Progenitor cell of endocrine pancreas (in vitro differentiated cells): ENCODE measurements at places on chromosomes 2 and 18. TPM values are rescaled to one million over a fixed set of nuclear protein-coding genes. Genes with fewer than 3 reads are reported as not detected.

Gene TEKT4
- 0.29 and 0.34 TPM in 2 replicates for total RNA-seq

Gene MC4R
- not detected in 2 replicates for total RNA-seq

Gene SERPINB12
- total RNA-seq: not detected in 2 replicates

Gene TOGARAM2
- 0.86 and 0.98 TPM in 2 replicates for total RNA-seq

Gene CCDC150
- total RNA-seq: 39.5 and 40.1 TPM in 2 replicates

Gene ALPG
- total RNA-seq: not detected in 2 replicates

Gene CFAP65
- 0.65 and 0.67 TPM in 2 replicates for total RNA-seq

Gene GLI2
- total RNA-seq: 2.3 and 3.6 TPM in 2 replicates

Gene FZD7
- total RNA-seq: 74.2 and 74.4 TPM in 2 replicates

GRCh38 chr2:186889101-186889879, 40.3 kb upstream of the ZSWIM2 start:
- no peak for DNase-seq

- DNase-seq: no peak
Observed at GRCh38 chr2:136104977-136105376, 13.0 kb downstream of the CXCR4 start.

DNA sequence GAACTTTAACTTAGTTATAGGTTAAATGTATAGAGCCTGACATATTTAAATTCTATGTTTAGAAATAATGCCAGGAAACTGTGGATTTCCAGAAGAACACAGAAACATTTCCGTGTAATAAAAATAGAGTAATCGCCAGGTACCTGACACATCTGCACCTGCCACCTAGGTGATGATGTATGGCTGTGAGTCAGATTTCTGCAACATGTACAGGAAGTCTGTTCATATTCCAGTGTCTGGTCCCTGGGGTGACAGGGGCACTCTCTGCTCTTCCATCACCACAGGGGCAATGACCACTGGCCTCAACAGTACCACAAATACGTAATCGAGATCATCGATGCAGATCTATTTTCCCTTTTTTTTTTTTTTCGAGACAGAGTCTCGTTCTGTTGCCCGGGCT, 101.1 kb upstream of the LPIN2 start:
- no peak for DNase-seq

- DNase-seq: no peak
Observed at GRCh38 chr2:225319872-225320271, 79.6 kb upstream of the NYAP2 start.

DNA sequence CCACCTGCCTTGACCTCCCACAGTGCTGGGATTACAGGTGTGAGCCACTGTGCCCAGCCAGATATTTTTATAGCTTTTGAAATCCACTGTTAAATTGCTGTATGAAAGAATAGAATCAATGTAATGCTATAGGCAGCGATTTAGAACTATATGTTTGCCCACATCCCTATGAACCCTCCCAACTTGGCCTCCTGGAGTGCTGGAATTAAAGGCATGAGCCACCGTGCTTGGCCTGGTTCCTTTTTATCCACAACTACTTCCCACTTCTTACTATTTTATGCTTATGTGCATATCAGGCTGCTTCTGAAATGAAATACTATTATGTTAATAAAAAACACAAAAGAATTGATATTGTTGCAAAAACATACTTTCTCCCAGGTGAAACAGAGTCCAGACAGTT, 11.6 kb upstream of the PTPN2 start:
- no peak for DNase-seq

DNA sequence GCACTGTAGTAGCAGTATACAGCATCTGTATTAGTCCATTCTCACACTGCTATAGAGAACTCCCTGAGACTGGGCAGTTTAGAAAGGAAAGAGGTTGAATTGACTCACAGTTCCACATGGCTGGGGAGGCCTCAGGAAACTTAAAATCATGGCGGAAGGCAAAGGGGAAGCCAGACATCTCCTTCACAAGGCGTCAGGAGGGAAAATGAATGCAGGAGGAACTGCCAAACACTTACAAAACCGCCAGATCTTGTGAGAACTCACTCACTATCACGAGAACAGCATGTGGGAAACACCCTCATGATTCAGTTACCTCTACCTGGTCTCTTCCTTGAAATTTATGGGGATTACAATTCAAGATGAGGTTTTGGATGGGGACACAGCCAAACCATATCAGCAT, 25.4 kb downstream of the MAP4K4 start:
- no peak for DNase-seq

DNA sequence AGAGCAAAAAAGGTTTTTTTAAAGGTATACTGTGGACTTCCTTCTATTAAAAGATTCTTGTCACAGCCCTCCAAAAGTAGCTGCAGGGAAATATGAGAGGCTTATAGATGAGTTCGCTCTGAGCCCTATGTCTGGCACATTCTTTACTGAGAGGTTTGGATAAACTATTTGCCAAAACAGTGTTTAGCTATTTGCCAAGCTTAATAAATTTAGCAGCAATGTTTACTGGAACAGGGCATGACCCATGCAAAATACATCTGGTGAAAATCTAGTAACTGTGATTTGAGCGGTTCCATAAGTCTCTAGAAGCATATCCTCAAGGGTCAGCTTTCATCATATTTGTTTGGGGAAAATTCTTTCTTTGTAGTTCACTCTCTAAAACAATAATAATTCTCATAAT, 1696.7 kb upstream of the PIK3C3 start:
- DNase-seq: no peak

DNA sequence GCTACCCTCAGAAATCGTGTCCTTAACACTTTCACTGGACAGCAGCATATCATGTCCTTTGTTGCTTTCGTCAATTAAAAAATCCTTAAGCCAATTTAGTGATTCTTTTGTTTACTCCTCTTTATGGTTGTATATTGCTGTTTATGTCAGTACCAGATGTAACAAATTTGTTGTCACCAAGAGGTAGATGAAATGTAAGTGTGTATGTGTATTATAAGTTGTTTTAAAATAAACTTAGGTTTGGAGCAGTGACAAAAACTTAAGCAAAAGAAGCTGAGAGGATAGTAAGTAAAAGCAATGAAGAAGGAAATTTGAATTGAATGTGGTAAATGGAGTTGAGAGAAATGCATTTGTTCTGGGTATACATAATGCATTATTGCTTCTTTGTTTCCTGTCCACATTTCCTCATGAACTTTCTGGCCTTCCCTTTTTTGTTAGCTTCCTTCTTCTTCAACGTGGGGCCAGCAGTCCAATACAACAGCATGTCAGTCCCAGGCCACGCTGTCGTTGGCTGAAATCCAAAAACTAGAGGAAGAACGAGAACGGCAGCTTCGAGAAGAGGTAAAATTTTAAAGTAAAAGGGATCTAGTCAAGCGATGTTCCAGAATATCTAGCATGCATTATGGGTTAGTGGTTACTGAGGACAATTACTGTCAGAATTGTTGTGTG, 30.5 kb upstream of the SNORC start:
- no peak for DNase-seq

GRCh38 chr18:24472591-24472990, 12.2 kb downstream of the HRH4 start:
- DNase-seq: no peak

- DNase-seq: no peak
Observed at GRCh38 chr2:13003500-13003899, 286.8 kb downstream of the TRIB2 start.

DNA sequence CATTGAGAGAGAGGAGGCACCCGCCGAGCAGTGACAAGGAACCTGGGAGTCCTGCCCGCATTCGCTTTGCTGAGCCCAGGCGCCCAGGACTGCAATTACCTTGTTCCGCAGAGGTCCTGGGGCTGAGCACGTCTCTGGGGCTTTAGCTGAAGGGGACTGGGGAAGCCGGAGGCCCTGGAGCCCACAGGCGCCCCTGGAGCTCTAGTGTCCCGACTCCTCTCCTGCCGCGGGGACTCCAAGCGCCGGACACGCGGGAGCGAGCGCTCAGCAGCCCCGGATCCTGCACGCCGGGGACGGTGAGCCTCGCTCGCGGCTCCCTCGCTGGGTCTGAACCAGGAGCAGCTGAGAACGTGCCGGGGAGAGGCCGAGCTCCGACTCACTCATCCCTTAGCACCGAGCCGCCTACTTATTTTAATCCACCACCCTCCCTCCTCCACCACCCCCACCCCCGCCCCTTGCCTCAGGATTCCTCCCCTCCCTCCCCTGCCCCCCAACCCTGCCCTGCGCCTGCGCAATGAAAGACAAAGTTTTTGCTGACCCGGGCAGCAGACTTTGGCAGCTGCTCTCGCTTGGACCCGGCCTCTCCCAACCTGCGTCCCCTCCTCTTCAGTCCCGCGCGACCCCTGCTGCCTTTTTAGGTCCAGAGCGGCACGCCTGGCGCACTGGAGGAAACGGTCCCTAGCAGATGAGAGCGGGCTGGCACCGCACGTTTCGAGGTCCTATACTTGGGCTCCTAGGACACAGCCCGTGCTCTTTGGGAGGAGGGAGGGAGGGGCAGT, at the start of gene OSR1:
TSS of gene OSR1 (minus strand) at position 382 of the 779 bp plus-strand sequence. CDS start 4,818 bp downstream, outside the sequence.
- DNase-seq: peak; percentile 52

DNA sequence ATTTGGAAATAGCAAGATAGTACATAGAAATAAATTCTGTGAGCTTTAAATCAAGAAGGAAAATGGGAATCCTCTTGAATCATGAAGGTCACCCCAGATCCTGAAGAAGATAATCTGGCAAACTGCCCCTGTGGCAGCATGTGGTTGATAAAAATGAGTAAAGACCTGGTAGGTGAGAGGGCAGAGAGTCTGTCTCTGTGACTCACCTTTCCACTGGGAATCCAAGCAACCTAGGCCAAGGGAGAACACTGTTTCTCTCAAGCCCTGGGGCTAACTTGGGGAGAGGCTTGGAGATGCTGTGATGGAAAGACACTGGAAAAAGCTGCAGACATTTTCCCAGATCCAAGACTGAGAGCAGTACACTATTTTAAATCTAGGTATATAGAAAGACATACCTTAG, 185.8 kb upstream of the CNTNAP5 start:
- no peak for DNase-seq

- peak; percentile 87 for DNase-seq
Observed at GRCh38 chr2:218959141-218959731, at the start of gene CDK5R2. TSS of gene CDK5R2 (plus strand) at chr2:218959666. CDS start at chr2:218959821, 155 bp downstream.

DNA sequence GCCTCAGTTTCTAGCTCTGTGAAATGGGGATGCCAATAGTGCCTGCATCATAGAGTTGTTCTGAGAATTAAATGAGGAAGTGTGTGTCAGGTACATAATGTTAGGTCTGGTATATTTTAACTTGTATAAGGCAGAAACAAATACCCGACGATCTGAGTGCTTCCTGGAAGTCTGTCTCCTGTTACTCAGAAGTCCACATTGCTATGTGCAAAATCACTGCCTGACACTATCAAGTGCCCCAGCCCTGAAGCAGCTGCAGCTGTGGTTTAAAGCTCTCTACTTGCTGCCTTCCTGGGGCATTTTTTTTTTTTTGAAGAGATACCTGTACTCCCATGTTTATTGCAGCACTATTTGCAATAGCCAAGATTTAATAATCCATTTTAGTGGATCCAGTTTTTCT, 125.3 kb downstream of the SLC4A3 start:
- no peak for DNase-seq

GRCh38 chr2:119483896-119484718, 40.2 kb downstream of the SCTR start:
- no peak for DNase-seq

DNA sequence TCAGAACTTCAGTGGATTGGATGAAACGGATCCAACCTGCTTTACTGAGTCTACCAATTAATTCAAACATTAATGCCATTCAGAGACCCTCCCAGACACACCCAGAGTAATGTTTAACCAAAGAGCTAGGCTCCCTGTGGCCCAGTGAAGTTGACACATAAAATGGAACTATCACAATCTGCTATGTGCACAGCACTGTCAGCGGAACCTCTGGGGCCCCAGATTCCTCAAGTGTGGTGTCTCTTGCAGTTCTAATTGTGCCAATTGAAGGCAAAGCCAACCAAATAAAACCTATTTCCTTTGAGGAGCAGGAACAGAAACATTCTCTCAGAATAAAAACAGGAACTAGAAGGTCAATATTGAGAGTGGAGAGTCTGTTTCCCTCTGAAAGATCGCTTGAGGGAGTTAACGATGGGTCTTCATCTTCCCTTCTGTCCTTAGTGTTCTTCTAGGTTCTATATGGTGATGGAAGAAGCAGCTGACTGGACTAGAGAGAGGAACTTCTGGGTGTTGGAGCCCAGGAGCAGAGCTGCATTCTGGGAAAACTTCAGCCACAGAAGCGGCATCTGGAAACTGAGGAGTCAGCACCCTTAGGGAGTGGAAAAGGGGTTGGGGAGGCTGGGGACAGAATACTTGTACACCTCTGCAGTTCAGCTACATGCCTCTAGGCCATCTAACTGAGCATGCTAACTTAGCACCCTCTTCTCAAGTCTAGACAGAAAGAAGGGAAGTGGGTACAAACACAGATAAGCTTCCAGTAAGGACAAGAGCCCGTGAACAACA, 174.4 kb upstream of the FBXO11 start:
- no peak for DNase-seq

DNA sequence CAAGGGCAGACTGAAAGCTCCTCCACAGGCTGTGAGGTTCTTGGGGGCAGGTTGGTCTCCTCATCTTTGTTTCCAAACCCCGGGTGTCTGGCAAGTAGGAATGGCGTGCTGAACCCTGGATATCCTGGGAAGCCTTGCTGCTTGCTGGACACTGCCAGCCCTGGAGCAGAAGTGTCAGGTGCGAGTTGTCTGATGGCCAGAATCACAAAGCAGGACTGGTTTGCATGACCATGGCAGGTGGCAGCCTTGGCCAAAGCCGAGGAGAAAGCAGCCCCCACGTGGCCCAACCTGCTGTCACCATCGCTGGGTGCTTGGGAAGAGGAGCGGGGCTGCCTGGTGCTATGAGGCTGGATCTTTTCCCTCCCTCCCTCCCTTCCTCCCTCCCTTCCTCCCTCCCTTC, 309.5 kb upstream of the HS6ST1 start:
- no peak for DNase-seq

DNA sequence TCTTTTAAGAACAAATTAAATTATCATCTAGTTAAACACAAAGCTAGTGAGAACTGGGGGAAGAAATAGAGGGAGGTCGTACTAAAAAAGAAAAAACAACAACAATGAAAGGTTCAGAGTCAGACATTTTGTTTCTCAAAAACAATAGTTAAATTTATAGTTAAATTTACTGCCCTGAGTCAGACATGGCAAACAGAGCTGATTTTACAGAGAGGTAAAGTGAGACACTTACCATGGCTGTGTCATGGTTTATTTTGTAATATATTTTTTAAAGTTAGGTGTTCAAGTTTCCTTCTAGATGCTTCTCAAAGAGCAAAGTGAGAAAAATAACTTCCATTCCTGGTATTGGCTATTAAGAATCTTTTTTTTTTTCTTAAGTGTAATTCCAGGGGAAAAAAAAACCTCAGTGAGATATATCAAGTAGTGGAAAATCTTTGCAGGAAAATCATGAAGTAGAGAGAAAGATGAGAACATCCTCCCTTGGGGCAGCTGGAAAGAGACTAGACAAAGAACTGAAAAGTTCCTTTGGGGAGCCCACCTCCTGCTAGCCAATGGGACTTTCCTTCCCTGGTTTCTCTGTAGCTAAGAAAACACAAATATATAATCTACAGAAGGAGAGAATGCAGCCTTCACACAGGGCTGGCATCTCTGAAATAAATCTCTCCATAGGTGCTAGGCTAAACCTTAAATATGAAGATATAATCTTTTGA, 12.3 kb downstream of the KLF7 start:
- no peak for DNase-seq
